ENCODE measurements at places on chromosomes 6 and 20.
A peak's percentile ranks its signal among the peaks of the same experiment; 100 is the strongest.

DNA sequence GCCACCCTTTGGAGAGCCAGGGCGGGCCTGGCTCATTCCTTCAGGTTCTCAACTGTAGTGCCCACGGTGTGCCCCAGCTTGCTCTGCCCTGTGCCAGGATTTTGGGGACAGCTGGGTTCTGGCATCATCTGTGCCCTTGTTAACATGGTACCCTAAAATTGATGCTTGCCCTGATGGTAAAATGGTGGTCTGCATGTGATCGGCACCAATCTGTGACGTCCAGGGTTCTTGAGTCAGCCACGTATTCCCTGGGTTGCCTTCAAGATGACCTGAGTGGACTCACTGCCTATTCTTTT, 31.2 kb upstream of the APCDD1L start:
- no peak for DNase-seq

DNA sequence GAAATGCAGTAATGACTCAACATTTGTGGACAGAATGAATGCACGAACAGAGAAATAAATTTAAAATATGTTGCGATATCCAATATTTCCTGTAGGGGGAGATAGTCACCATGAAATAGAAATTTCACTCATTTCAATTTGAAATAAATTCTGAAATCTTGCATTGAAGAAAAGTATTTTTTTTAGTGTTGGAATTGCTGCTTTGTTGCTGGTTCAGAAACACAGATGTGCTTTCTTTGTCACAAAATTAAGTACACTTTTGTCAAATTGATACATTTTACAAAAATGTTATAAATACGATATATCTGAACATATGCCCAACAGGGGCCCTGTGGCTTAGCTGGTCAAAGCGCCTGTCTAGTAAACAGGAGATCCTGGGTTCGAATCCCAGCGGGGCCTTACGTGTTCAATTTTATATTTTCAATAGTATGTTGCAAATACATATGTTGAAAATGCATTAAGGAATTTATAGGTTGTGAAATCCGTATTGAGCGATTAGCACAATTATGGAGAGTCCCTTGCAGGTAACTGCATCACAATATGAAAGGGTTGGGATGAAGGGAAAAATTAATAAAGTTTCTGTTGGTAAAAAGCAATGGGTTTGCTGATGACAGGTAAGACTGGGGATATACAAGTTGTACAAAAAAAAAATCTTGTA, 85.4 kb upstream of the PRSS16 start:
- DNase-seq = peak; percentile 70

GRCh38 chr6:42135722-42136121, 6.7 kb downstream of the C6orf132 start:
- DNase-seq = no peak

DNA sequence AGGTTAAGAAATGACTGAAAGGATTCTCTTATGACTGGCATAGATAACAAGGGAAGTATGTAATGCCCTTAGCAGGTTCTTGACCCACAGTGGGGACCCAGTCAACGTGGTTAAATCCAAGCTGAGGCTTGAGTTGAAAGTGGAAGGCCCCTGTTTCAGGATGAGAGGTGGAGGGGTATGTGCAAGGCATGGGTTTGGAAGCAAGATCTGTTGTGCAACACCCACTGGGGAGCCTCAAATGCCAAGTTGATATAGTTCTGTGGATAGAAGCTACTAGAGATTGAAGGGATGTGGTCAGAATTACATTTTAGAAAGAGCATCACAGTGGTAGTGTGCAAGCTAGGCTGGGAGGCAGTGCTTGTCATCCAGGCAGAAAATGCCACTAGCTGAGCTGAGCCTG, 5.1 kb downstream of the PABPC1L start:
- no peak for DNase-seq

DNA sequence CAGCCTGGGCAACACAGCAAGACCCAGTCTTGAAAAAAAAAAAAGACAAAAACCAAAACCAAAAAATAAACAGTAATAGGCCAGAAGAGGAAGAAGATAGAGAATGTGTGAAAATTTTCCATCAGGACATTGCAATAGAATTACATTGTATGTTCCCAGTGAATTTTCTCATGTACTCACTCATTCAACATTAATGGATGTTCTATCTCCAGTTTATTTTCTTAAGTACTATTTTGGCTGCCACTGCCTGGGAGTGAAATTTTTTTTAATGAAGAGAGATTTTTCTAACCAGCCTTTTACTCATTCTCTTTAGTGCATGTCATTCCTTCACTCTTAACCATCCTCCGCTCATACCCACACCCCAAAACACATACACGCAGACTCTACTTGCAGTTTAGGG, 282.8 kb downstream of the ALDH8A1 start:
- DNase-seq = peak; percentile 17

DNA sequence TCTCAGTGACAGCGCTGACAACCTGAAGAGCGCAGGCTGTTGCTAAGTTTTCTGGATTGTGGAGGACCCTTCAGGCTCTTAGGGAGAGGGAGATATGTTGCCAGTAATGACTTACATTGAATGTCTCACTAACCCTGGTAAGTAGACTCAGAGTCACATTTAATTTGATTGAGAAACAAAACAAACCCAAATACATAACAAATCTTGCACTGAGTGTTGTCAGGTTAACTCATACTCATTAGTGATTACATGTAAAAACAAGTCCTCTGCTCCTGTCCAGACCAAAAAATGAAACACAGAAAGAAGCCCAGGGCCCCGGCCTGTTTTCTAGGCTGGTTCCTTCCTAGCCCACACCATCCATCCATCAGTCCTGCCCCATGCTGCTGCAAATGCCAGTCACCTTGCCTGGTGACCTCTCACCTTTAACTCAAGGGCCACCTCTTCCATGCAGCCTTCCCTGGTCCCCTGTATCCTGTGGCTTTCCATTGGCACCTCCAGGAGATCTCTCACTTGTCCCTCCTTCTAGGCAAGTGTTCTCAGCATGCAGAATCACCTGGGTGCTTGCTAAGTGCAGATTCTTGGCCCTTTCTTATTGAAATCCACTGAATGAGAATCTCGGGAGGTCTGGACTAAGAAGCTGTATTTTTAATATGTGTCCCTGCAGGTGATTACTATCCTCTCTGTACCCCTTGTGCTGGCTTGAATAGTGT, 34.7 kb upstream of the ERVFRD-1 start:
- no peak for DNase-seq

DNA sequence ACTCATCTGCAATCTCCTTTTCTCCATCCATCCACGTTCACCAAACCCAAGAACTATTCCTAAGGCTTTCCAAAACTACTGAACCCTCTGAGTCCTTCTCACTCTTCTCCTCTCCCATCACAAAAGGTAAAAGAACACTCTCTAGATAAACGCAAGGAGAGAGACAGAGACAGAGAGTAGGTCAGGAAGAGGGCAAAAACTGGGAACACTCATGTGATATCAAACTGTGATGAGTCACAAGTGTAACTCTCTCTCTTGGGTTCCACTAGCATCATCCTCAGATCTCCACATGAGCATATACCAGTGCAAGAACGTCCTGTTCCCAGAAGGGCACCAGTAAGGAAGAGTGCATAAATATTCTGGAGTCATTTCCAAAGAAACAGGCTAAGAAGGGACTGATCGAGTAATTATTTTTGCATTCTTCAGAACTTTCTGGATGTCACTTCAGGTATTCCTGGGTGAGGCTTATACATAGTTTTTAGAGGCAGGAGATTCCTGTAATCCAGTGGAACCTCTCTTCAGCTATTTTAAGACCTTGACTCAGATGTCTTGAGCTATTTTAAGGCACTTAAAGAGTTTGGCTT, 47.3 kb upstream of the STXBP5 start:
- peak; percentile 76 for DNase-seq

- no peak for DNase-seq
Measured at GRCh38 chr20:42484790-42485375, 704.8 kb downstream of the PTPRT start.

DNA sequence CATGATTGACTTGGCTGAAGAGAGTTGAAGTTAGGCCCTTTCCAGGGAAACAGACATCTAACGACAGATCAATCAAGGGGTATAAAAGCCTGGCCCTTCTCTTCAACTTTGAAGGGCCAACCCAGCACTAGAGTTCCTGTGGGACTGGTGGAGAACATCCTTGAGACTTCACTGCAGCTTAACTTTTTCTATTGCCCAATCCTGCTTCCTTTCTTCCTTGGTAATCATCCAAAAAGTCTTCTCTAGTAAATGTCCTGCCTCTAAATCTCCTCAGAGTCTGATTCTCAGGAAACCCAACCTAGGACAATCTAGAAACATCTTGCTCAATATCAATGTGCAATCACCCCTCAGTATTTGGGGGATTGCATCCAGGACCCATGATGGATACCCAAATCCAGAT, 1.9 kb downstream of the MKKS start:
- peak; percentile 50 for DNase-seq

GRCh38 chr6:7542874-7543624, 1.6 kb downstream of the DSP start:
- no peak for DNase-seq

- peak; percentile 100 for DNase-seq
Measured at GRCh38 chr6:140537834-140538705, 1163.6 kb upstream of the CITED2 start.

DNA sequence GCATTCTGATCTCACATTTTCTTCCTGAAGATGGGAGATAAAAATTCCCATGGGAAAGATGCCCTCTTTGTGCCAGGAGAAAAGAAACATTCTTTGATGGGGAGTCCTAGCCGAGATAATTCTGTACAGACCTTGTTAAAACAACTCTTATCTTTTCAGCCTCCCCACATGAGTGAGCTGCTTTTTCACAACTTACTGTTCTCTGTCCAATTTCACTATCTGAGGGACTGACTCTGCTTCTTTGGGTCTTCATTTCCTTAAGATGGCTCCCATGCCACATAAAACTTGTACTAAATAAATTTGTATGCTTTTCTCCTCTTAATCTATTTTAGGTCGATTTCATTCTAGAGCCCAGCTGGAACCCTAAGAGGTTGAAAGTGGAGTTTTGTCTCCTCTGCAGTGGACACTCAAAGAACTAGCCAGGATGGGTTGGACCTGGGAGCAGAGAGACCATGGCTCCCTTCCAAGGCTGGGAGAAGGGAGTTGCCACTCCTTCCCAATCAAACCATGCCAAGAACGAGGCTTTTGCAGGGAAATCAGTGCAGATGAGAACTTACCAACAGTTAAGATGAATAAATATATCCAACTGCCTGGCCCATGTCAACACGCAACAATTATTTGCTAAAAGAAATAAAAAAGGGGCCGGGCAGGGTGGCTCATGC, 285.8 kb upstream of the SULF2 start:
- no peak for DNase-seq

DNA sequence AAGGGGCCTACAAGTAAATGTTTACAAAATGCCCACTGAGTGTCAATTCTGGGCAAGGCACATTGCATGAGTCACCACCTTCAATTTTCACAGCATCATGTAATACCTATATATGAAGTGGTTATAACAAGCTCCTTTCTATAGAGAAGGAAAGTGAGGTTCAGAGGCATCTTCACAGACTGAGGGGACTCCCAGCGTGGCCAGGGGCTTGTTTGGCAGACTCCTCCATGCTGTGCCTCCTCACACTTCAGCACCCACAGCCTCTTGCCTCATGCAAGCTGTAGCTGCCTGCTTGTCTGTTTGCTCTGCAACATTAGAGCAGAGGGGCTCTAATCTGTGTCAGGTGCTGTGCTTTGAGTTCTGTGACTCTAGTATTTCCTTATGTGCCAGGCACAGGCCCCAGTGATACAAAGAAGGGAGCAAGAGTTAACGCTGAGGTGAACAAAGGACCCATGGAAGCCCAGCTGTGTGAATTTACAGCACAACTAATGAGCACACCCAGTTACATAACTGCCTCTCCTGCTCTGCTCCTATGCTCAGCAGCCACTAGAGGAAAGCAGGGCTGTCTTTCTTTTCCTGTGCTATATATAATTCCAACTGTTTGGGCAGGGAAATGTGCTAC, 72.3 kb downstream of the ZHX3 start:
- peak; percentile 57 for DNase-seq

DNA sequence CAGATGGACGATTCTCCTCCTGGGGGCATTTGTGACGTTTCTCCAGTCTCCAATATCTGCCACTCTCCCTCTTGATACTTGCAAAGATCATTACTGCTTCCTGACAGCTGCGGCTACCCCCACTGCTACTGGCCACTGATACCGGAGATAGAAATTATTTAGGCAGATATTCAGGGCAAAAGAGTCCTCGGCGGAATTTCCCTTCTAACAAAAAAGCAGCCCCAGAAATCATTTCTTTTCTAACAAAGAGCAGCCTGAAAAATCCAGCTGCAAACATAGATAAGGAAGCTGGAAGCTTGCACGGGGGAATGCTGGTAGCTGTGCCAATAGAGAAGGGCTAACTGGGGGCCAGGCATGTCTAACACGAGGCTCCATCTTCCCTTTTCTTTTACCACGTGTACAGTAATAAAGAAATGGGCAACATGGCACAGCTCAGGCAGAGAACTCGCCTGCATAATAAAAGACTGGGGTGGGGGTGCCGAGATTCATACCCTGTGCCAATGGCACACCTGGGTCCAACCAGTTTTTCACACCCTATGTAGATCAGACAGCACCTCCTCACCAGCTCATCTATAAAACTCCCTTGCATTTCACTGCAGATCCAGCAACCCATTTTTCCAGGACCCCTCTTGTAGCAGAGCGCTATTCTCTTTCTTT, 6.1 kb downstream of the TP53RK start:
- DNase-seq = no peak

DNA sequence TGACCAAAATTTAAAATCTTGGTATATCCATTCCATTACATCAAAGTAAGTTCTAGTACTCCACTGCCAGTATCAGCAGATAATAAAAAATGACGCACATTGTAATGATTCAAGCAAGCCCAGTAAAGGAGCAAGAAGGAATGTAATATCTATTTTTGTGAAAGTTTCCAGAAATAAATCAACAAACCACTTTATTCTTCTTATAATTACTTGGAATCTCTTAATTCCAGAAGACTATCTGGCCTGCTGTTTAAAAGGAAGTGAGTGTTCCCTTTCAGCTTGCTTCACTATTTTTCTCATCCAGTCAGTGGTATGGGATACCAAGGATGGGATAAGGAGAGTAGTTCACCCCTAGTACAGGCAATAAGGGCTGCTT, 42.2 kb upstream of the DSE start:
- peak; percentile 53 for DNase-seq

GRCh38 chr6:43296780-43297497, 1.1 kb upstream of the SLC22A7 start:
- DNase-seq = no peak

DNA sequence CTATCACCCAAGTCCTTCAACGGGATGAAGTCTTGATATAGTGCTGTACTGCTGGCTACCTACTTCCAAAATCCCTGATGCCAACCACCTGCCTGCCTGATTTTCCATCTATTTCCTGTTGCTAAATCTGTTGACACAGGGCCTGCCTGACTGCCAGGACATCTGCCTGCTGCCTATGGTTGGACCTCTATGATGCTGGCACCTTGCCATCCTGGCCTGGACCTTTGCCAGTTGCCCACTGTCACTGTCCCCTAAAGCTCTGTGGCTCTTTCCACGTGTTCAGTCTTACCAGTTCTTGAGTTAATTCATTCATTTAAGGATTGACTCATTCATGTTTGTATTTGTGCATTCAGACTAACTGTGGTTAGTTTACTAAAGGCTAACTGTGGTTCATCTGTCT, 9.2 kb upstream of the RGS17 start:
- DNase-seq = no peak

Data from iris pigment epithelial cell (primary cell).